ENCODE measurements at places on chromosomes 6 and 20.

DNA sequence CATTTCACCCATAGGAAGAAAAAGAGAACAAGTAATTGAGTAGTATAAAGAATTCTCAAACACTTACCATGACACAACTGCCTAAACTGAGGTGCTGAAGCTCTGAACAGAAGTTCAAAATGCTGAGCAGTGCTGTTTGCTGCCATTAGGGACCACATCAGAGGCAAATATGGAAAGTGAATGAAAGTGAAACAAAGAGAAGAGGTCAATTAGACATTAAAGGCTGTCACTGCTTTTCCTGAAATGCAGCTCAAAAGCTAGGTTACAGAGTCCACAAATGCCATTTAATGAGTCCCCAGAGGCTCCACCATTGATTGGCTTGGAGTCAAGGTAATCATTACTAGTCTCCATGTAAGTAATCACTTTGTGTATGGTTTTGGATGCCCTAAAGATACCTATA lies 46.1 kb downstream of the POU3F2 start:
- DNase-seq = no peak

DNA sequence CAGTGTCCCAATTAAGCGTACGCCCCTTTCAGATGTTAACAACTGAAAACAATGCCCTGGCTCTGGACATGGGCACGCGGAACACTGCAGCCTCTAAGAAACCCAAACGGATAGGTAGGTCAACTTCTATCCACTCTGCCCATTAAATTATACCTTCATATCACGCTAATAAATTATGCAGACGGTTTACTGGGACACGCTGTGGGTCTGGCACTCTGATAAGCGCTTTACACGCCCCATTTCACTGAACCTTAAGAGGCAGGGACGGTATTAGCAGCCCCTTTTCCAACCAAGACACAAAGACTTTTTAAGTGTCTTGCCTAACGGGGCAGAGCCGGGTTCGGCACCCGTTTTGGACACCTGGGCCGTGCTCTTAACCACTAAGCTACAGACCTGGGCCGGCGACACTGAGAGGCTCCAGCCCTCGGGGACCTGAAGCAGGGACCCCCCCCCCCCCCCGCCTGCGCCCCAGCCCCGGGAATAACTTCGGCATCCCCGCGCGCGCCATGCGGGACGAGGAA lies 744 bp downstream of the STAU1 start:
- DNase-seq = no peak

DNA sequence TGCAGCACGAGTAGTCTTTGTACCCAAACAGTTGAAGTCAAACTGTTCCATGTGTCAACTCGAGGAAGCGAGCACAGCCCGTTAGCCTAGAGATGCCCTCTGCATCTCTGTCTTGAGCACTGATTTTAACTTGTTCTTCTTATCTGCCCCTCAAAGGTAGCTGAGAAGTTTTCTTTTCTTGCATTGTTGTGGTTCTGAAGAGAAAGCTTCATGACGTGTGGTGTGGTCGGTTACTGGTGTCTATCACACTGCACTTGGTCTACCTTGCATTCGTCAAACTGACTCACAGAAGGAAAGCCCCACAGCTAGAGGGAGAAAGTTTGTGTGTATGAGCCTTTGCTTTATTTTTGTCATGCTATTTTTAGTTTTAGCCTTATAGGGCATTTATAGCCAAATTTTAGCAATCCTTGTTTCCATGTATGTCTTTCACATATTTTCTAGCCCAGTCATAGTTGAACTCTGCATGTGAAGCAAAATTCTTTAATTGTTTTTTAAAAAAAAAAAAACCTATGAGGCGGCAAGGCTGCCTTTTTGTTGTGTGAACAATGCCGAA lies 115.1 kb downstream of the JAG1 start:
- peak; percentile 83 for DNase-seq

DNA sequence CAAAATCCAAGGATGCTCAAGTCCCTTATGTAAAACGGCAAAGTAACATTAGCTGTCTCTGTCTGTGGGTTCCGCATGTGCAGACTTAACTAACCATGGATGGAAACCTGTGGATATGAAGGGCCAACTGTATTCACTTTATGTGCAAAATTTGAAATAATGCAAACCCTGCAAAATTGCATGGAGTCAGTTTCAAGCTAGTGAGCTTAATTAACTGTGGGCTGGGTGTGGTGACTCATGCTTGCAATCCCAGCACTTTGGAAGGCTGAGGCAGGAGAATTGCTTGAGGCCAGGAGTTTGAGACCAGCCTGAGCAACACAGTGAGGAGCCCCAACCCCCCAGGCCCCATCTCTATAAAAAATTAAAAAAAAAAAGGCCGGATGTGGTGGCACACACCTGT lies 81.4 kb downstream of the ANKS1A start:
- DNase-seq = no peak

GRCh38 chr20:35826397-35826998 lies 54.7 kb downstream of the PHF20 start:
- no peak for DNase-seq

DNA sequence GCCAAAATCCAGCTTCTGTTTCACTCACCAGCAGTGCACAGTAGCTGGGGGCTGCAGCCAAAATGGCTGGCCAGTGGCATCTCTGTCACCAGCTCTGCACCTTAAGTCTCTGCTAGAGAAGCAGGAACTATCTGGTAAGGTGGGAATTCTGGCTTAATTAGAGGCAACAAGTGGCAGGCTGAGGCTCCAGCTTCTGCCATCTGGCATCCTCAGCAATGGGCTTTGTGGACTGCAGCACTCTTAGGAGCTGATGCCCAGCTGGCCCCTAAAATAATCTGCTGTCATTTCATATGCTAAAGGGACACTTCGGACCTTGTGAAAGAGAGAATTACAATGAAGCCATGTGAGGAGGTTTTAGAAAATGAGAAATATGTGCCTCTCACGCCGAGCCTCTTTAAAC lies 4.6 kb upstream of the CLDN20 start:
- no peak for DNase-seq

- no peak for DNase-seq
Measured at GRCh38 chr6:126643352-126643751, 303.4 kb downstream of the CENPW start.

GRCh38 chr20:58514321-58515232 lies 622 bp downstream of the APCDD1L start:
- no peak for DNase-seq

GRCh38 chr20:23546435-23547144 lies 21.7 kb downstream of the CST9L start:
- DNase-seq = no peak

- DNase-seq = no peak
Measured at GRCh38 chr6:21537637-21538036, 55.9 kb upstream of the SOX4 start.

DNA sequence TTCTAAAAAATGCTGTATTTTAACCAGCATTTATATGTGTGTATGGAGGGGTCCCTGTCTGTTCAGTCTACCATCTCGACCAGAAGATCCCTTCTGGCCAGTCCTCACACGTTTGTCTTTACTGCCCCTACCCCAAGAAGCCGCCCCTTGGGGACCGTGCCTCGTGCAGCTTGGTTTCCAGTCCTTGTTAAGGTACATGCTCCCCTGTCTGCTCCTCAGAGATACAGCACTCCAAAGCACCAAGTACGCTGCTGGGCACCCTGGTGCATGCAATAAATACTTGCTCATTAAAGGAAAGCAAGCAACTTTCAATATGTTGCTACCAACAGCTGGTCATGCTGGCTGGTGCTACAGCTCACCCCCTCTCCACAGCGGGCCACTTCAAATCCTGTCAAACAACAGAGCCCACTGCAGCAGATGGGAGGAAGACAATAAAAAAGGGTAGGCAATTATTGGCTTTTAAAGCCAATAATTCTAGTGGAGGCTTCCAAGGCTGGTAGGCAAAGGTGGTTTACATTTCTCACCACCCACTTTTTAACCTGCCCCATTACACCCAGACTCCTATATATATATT lies 61.6 kb downstream of the PSMG4 start:
- no peak for DNase-seq

DNA sequence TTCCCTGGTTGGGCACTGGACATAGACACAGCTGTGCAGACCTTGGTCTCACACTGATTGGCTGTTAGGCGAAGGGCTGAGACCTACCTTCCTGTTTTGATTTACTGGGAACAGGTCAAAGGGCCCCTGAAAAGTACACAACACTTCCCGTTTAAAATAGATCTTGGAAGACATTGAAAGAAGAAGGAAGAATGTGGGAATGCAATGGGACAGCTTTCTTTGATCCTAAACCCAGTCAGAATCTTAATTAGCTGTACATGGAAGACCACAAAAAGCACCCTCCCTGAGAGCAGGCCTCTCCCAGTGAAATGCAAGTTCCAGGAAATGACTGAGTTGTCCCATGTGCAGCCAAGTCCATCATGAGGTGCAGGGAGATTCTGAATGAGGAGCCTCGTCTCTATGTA lies 83.6 kb upstream of the EXOC2 start:
- no peak for DNase-seq

GRCh38 chr6:136717716-136717990 lies 74.6 kb downstream of the MAP3K5 start:
- DNase-seq = no peak

DNA sequence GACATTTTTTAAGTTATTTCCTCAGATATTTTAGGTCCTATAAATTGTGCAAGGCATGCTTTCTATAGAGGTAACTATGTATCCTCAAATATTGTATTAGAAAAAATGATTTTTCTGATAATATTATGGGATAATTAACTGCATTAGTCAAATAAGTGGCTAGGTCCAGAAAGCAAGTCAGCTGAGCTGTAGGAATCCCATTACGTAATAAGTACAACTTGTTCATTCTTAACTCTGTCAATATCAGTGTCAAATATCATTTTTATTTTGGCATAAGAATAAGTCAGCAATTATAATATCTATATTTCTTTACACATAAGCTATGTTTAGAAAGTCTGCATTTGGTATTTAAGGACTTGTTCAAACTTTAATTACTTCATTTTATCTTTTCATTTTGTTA lies 830.9 kb upstream of the GJE1 start:
- no peak for DNase-seq

DNA sequence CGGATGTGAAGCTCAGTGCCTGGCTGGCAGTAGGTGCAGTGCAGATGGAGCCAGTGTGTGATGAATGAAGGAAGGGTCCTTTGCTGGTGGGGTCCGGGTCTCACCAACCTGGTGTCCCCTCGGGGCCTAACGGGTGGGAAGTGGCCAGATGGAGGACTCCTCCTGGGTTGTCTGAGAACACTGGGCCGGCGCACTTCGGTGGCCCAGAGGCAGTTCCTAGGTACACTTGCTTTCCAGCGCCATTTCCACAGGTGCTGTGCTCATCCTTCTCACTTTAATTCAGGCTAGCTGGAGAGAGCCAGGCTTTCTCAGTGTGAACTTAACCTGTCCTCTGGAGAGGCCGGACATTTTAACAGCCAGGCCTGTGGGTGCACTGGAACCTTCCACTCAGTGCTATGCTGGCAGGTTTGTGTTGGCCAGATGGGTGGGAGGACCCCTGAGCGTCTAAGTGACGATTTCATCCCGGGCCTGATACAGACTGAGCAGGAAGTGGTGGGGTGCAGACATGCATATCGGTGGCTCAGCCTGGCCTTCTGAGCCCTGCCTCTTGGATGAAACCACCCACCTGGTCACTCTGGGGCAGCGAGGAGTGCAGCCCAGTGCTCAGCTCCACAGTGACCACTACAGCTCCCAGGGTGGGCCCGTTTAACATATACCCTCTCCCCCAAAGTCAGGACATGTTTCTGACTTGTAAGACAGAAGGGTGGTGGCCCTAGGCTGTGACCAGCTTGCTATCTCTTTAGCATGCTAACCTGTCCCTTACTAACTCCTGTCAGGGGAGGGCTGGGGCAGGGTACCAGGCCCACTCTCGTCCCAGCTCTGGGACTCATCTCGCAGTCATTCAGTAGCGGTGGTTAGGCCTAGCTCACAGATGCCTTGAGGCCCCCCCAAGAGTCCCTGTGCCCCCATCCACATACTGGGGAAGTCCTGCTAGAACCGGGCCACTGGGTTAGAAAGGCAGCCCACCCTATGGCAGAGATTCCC lies 8.2 kb upstream of the PYGB start:
- DNase-seq = no peak

DNA sequence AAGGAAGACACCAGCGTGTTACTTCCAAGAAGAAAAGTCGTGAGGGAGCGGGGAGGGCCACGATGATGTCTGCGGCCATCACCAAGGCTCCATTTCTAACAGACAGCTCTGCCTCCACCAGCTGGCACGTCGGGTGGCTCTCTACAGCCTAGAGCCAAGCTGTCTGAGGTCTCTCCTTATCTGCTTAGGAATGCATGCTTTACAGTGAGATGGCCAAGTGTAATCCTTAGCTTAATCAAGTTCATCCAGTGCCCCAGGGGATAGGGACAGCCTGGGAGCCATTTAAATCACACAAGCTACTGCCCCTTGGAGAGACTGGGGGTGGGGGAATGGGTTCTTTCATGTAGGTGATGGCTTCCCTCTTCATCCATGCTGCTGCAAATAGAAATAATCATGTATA lies 213.8 kb upstream of the CST7 start:
- DNase-seq = no peak

DNA sequence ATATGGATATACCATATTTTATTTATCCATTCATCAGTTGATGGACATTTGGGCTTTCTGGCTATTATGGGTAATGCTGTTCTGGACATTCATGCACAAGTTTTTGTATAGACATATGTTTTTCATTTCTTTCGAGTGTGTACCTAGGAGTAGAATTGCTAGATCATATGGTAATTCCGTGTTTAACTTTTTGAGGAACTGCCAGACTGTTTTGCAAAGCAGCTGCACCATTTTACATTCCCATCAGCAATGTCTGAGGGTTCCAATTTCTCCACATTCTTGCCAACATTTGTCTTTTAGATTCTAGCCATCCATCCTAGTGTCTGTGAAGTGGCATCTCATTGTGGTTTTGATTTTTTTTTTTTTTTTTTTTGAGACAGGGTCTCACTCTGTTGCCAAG lies 20.8 kb downstream of the SRC start:
- no peak for DNase-seq

- DNase-seq = no peak
Measured at GRCh38 chr6:64012351-64013001, 376.9 kb downstream of the PHF3 start.

DNA sequence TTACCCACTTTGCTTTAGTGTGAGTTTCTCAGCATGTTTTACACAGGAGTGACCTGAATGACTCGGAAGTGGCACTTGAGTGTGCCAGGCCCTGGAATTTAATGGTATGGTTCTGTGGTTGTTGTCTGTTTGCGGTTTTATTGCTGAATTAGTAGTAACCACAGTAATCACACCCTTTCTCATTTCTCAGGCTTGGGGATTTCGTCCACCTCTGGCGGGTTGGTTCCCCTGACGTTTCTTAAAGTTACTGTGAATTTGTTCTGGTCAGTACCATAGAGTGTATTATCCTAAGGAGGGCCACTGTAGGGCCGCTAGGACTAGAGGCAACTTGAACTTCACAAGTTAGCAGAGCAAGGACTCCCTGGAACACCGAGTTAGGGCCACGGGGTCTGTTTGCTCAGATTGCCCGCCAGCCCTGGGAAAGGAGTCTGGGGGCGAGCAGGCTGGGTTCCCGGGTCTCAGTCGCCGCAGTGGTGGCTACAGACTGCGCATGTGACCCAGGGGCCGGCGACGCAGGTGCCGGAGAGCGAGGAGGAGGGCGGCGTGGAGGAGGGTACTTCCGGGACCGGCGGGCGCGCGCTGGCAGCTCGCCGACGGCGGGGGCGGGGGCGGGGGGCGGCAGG lies 546 bp upstream of the KLHL32 start:
- no peak for DNase-seq
